Osteocyte (in vitro differentiated cells): ENCODE measurements at places on chromosomes 5 and 9. TPM values are rescaled to one million over a fixed set of nuclear protein-coding genes. Genes with fewer than 3 reads are reported as not detected.

Gene CBY3
- not detected in 2 replicates for total RNA-seq

Gene GNA14
- total RNA-seq: not detected in 2 replicates

Gene LMNB1
- total RNA-seq: 20.6 and 22.3 TPM in 2 replicates

Gene SPACA9
- 6.7 and 7.5 TPM in 2 replicates for total RNA-seq

Gene PIP5KL1
- 2.6 and 2.9 TPM in 2 replicates for total RNA-seq

Gene EFNA5
- total RNA-seq: 34.2 and 35.4 TPM in 2 replicates

Gene SPINK7
- not detected in 2 replicates for total RNA-seq

Gene IL33
- total RNA-seq: not detected in 2 replicates

Gene HTR1A
- total RNA-seq: not detected in 2 replicates

Gene RAPGEF1
- total RNA-seq: 94.3 TPM in 2 replicates

Gene NME5
- total RNA-seq: 1.7 and 2.4 TPM in 2 replicates

Gene MEIKIN
- total RNA-seq: not detected in 2 replicates

Gene DOCK2
- 11.6 and 12.4 TPM in 2 replicates for total RNA-seq

GRCh38 chr5:135535420-135535819 is 344 bp downstream of the NEUROG1 start:
- DNase-seq: no peak

DNA sequence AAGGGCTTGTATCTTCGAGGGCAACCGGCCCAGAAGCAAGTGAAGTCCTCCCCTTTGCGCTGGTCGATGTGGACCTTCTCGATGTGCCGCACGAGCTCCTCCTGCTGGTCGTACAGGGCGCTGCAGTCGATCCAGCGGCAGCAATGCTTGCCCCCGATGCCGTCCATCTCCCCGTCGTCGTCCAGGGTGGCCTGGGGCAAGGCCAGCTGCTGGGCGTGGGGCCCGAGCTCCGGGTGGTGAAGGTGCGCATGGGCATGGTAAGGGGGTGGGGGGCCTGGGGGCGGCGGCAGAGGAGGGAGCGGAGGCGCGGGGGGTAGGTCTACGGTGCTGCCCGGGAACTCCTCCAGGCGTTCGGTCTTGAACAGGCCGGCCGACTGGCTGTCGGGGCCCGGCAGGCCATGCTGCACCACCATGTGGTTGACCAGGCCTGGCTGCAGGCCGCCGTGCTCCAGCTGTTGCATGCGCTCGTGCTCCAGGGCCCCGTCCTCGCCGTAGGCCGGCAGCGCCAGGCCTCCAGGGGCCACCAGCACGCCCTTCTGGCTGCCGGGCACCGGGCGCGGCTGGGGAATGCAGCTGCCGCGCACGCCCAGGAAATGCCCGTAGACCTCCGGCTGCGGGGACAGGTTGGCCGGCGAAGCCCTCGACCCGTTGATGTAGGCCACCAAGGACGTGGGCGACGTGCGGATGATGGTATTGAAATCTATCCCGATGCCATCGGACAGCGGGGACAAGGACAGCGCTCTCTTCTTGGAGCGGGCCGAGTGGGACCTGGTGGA is 181.8 kb downstream of the GLIS3 start:
- no peak for DNase-seq

GRCh38 chr5:6391151-6391550 is 12.8 kb upstream of the MED10 start:
- peak; percentile 30 for DNase-seq

- no peak for DNase-seq
These were observed 175.2 kb downstream of the ZSWIM6 start for GRCh38 chr5:61507232-61507631.

DNA sequence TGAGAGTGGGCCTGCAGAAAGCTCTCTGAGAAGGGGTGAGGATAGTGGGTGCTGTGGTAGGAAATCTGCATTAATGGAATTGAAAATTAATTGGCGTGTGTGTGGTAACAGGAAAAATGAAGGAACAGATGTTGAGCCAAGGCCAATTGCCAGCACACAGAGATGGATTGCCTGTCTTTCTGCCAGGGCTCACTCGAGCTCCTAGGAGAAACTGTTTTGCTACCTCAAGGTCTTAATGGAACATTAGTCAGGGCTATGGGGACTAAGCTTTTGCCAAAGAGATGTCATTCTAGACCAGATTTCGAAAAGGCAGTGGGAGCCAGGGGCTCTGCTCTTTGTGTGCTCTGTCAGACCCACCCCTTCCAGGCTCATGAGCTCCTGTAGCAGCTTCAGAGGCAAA is 124.0 kb upstream of the EFNA5 start:
- no peak for DNase-seq

DNA sequence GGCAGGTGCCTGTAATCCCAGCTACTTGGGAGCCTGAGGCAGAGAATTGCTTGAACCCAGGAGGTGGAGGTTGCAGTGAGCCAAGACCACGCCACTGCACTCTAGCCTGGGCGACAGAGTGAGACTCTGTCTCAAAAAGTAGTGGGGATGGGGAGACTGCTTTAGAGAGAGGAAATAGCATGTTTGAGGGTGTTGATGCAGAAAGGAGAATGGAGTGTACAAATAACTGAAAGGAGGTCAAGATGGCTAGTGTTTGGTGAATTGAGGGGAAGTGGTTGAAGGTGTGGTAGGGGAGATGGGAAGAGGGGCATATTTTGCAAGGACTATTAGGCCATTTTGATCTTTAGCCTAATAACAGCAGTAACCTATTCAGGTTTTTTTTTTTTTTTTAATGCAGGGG is 18.2 kb downstream of the TENT2 start:
- no peak for DNase-seq

DNA sequence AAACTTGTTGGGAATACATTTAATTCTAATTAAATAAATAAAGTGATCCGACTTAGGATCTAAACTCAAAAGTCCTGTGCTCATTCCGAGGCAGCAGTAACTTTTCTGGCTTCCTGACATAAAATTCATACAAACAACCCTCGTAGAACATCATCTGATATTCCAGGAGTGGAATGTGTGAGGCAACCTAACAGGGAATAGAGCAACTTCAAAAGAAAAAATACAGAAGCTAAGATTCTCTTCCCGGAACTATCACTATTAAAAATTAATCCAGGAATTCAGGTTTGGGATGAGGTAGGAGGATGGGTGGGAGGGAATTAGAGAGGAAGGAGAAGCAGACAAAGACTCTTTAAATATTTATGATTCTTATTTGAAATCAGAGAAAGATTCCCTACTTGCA is 32.9 kb upstream of the TRIO start:
- no peak for DNase-seq

DNA sequence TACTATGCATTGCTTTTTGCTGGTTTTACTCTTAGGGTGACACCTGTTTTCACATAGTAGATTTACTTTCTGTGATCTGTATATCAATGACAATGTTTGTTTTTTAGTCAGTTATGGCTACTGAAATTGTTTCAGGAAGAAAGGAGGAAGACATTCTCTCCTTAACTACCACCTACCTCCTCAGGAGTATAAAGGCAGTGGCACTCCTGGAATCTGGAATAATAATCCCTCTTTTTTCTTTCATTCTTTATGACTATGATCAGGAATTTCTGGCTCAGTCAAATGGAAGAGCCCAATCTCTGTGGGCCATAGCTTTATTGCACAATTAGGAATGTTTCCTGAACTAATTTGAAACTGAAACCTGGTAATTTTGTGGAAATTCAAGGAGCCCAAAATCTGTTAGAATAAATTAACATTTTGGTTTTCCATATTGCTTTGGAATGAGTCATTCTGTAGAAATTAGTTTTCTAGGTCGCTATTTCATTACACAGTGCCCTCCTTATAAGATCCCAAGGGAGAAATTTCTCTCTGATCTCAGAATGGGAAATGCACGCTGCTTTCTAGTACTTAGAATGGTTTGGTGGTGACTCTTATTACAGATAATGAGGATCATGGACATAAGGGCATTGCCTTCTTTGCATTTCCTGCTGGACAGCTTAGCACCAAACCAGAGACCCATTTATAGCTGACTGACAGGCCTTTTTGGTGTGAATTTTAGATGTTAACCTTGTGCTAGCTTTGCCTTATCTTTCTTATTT is 95.3 kb upstream of the VLDLR start:
- no peak for DNase-seq

GRCh38 chr9:71664566-71664965 is 103.7 kb downstream of the CEMIP2 start:
- no peak for DNase-seq

GRCh38 chr5:158063052-158063451 is 204.1 kb upstream of the CLINT1 start:
- no peak for DNase-seq

DNA sequence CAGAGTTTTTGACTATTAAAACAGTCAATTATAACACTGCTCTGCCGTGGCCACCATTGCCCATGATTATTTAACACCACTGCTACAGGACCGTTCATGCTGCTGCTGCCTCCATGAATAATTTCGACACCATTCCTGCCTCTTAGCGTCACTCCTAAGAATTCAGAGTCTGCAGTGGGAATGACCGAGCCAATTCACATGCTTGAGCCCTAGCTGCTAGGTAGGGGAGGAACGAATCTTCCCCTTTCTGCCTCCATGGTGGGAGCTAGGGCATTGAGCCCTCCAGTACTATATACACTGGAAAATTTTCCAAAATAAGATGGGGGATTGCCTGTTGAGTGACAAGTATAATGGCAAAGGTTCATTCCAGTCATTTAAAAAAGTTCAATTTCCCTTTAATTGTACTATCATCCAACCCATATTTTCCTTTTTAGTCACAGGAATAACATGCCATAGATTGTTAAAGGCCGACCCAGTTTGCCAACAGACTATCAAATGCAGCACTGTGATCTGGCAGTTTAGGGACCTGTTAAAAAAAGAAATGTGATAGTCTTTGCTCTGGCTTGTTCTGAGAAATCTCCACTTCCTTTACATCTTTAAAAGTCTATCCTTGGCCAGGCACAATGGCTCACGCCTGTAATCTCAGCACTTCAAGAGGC is 13.5 kb upstream of the B4GALT1 start:
- DNase-seq: no peak

GRCh38 chr5:152990649-152991048 is 499.8 kb upstream of the GRIA1 start:
- no peak for DNase-seq

DNA sequence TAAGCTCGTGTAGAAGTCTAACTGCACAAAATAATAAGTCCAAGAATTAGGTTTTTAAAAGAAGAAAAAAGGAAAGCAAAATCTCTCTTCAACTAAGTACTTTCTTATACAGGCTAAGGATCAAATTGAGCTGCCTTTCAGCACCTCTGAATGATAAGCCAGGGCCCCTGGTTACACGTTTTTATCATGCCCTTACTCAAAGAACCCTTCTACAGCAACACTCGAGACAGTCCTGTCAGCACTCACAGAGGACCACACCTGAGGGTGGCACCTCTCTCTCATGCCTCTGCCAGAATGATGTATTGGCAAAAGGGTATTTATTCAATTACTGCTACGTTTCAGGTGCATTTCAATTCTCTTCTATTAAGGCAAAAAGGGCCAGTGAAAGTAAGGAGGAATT is 150.5 kb downstream of the BNC2 start:
- DNase-seq: no peak

DNA sequence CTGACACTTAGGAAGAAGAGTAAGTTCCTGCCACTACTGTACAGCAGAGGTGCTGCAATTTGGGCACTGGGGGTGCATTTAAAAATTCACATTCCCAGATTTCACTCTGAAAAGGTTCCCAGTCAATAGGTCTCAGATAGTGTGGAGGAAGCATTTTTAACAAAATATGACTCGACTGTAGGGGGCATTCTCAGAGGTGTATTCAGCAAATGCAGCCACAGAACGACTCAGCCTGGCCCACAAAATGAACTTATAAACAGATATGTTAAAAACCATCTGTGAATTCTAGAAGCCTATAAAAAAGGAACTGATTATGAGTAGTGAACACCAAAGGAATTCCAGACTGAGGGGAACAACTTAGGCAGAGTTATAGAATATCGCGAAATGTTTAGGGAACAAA is 31.1 kb downstream of the MLLT3 start:
- DNase-seq: no peak

DNA sequence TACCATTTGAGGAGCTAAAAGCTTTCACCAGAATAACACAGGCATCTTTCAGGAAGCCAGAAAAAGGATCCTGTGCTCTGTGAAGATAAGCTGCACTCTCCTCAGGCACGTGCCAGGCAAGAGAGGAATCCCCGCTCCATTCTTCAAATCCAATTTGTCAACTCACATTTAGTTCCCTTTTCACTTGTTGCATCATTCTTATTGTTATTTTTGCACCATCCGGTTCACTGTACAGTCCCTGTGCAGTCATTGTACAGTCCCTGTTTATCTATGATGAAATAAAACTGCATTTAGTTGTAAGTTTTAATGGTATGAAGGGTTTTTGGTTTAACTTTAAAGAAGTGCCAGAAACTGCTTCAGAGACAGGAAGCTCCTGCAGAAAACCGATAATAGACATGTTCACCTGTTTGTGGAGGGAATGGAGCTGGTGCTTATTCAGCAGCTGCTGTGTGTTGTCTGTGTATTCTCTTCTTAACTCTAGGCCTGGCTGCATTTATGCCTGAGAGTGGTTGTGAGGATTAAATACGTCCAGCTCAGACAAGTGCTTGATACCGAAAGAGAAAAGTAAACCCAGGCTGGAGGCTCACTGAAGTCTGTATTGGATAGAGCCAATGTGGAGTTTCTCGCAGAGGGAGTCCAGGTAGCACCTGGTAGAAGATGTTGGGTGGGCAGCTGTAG is 22.4 kb downstream of the IFNW1 start:
- DNase-seq: no peak

- no peak for DNase-seq
These were observed 50.0 kb downstream of the EXD3 start for GRCh38 chr9:137372693-137373610.

DNA sequence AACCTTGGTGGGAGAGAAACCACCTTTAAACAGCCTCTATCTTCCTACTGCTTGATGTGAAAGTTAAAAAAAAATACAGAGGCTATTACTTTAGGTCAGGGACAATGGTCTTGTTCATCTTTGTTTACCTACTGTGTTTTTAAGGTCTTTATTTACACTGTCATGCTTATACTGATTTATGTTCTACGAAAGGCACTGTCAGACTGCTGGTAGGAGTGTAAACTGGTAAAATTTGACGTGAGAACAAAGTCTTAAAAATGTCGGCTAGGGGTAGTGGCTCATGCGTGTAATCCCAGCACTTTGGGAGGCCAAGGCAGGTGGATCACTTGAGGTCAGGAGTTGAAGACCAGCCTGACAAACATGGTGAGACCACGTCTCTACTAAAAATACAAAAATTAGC is 42.1 kb upstream of the ELOVL7 start:
- no peak for DNase-seq

DNA sequence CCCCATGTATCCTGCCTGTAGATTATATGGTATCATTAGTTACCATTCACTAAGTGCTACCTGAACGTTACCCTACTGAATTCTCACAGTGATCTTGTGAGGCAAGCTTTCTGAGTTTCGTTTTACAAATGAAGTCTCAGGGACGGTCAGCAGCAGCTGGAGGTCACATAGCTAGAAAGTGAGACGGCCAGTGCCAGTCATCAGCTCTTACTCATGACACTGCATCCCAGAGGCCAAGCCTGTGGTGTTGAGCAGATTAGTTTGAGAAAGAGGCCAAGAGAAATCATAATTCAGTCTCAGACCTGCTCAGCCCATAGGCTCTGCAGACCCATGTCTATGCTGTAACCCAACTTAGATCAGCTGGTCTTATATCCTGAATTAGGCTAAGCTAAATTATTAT is 95.7 kb upstream of the EGFLAM start:
- no peak for DNase-seq

GRCh38 chr5:113199122-113199905 is 222.7 kb downstream of the DCP2 start:
- no peak for DNase-seq

- no peak for DNase-seq
These were observed 128.6 kb upstream of the MAST4 start for GRCh38 chr5:66467564-66467963.
